ENCODE measurements at places on chromosomes 5 and 9.

GRCh38 chr9:571066-571465 is 270.4 kb upstream of the DMRT1 start:
- DNase-seq = no peak

GRCh38 chr9:22452415-22453010 is 5.9 kb downstream of the DMRTA1 start:
- DNase-seq = peak; percentile 33

- no peak for DNase-seq
These were observed 216.2 kb downstream of the TRIO start for GRCh38 chr5:14359069-14360043.

DNA sequence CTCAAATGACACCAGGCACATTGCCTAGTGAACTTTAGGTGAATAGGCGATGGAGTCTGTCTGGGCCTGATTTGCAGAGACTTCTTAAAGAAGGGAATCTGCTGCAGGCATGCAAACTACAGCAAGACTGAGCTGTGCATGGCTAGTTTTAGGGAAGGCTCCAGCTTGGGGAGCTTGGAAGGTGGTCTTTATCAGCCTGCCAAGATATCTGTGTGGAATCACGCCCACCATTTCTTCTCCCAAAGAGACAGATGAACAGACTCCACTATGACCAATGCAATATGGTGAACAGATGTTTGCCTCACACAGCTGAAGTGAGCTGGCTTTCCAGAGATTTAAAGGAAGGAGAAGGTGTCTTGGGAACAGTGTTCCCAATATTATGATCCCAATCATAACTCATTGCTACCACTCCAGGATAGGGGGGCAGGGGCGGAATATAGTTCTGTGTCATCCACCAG is 129.0 kb upstream of the HMHB1 start:
- no peak for DNase-seq

DNA sequence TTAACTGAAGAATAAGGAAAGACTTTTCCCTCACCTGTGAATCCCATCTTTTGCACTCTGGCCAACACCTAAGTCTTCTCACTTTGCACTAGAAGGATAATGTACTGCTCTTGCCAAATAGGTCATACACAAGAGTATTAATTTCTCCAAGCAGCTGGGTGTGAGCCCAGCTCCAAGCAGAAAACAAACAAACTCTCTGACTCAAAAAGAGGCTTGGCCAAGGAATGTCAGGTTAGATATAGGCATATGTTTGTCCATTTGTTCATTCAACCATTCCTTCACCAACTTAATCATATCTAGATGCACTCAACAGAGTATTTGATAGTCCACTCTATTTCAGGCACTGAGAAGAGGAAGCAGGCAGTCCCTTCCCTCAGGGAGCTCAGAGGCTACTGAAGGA is 84.4 kb downstream of the HTR4 start:
- DNase-seq = no peak

GRCh38 chr9:87725900-87726709 is at the start of gene CTSL:
CTSL (plus strand) TSS chr9:87726119; CDS start chr9:87727604, 1,485 bp downstream.
- peak; percentile 38 for DNase-seq

- DNase-seq = no peak
These were observed 455.8 kb upstream of the PTGER4 start for GRCh38 chr5:40223884-40224402.

- no peak for DNase-seq
These were observed 213.7 kb downstream of the RFK start for GRCh38 chr9:76180541-76180940.

DNA sequence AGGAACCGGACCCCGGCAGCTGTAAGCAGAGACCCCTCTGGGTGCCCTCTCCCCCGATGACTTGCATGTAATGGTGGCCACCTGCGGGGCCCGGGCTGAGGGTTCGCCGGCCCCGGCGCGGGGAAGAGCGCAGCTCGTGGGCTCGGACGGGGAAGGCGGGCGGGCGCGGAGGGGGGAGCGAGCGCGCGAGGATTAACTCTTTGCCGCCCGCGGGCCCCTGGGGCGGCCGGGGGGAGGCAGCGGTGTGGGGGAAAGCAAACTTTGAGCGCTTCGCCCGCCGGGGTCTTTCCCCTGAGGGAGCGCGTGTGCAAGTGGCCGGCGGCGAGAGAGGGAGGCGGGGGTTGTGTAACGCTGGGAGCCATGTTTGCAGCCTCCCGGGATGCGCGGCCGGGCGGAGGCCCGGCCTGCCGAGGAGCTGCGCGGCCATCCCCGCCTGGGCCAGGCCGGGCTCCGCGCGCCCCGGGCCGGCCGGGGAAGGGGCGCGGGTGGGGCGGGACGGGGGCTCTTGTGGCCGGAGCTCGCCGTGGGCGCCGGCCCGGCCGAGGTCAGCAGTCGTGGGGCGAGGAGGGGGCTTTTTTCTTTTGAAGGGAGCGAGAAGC is 547 bp downstream of the ANP32B start:
- peak; percentile 23 for DNase-seq

GRCh38 chr5:139654871-139655491 is 6.8 kb downstream of the CXXC5 start:
- DNase-seq = no peak

DNA sequence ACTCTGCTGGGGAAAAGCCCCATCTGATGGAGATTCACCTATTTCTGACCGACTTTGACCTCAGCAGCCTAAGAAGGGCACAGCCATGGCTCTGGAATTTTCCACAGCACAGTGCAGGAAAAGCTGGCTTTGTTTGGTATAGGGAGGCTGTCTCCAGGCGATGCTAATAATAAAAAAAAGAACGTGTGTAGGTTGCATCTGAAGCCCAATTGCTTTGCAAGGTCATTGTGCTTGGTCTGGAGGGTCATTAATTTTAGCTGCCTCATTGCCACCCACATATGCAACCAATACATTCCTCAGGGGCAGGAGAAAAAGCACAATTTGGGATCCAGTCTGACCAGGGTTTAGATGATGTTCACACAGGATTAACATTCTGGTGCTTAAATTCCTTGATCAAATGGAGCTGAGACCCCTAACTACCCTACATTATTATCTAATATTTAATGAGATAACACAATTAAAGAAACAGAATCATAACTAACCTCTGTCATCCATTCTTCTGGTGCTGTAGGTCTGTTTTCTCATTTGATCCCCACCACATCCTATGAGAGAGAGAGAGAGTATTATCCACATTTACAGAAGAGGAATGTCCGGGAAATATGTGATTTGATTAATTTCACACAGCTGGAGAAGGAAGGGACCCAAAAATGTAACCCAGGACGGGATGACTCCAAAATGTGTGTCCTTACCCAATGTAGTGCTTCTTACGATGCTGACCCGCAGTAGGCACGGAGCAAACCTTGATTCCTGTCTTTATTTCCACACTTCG is 175.9 kb downstream of the RFK start:
- no peak for DNase-seq

GRCh38 chr5:89313804-89314588 is 431.0 kb upstream of the MEF2C start:
- no peak for DNase-seq

GRCh38 chr9:20396509-20396908 is 225.8 kb downstream of the MLLT3 start:
- no peak for DNase-seq

DNA sequence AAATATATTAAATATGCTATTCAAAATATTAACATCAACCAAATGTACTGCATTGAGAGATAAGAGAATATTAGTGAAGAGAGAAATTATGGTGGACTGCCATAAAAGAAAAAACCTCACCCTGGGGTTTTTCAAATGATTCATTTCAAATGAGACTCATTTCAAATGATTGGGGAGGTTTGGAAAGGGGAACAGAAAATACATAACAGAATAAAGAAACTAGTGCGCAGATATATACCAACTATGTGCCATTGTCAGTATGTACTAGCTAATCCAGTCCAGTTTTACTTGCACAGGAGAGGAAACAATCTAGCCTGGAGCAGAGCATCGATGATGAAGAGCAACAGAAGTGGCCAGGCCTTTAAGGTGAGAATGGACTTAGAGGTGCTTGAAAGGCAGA is 651.6 kb upstream of the RORB start:
- DNase-seq = no peak

GRCh38 chr5:2302169-2302568 is 419.4 kb upstream of the IRX4 start:
- no peak for DNase-seq

GRCh38 chr5:7705261-7705660 is 145.7 kb downstream of the CFAP90 start:
- no peak for DNase-seq

DNA sequence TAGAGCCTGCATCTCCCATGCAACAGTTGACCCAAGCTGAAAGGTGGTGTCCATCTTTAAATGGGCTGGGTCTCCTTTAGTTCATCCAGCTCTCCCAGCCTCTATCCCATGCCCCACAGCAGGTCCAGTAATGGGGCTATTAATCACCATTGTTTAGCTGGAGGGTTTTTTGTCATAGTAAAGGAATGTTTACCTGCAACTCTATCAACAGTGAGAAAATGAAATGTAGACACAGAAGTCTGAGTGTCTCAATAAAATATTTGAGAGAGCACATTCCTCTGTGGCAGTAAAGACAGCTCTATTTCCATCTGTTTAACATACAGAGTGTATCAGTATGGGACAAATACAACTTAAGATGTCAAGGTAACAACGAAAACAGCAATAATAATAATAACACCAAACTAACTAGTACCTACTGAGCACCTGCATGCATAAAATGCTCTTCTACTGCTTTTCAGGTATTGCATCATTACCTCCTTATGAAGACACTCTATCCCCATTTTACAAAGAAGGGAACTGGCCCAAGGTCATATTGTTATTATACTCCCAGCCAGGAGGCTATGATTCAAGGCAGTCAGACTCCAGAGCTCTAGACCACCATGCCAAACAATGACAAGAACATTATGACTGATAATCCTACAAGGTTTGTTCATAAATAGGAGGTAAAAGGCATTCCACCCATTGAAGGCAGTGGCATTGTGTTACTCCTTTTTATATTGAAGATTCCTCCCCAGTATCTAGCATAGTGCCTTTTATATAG is 21.0 kb upstream of the C5orf58 start:
- DNase-seq = no peak

DNA sequence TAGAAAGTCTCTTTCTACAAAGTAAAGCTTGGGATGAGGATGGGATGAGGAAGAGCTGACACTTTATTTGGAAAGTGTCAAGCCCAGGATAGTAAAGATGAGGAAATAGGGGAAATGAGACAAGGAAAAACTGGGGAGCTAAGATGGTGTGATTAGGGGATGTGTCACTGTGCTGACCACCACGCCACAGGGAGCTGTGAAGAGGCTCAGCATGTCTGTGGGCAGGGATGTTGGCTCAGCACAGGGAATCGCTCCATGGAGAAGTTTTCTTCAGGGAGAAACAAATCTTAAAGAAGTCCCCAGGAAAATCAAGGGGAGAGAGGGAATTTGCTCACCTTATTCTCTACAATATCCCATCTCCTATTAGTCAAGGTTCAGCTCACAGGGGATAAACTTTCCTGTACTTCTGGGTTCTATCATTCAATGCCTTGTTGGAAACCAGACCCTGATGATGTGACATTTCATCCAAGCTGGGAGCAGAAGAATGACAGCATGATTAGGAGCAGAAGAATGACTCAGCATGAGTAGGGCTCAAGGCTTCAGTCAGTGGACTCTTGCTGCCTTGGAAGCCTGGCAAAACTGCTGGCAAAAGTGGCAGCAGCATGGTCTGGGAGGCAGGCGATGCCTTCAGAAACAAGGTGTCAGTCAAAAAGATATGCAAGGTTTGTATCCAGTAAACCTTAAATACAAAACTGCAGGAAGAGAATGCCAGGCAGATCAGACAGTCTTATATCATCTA is 4.9 kb downstream of the HSPB3 start:
- DNase-seq = no peak

DNA sequence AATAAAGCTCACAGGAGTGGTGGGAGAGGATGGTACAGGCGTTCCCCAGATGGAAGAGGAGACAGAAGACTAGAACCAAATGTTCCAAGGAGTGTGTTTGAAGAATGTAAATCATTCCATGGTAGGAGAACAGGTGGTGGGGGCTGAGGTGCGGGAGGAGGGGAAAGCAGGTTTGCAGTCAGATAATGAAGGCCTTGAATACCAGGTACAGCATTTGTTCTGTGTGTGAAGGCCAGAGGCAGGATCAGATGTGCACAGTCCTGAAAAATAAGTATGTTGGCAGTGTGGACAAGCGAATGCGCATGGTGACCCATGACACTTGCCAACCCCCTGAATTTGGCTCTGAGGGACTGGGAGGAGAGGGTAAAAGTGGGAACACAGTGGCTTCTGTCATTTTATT is 59.9 kb upstream of the ALDH1B1 start:
- no peak for DNase-seq

DNA sequence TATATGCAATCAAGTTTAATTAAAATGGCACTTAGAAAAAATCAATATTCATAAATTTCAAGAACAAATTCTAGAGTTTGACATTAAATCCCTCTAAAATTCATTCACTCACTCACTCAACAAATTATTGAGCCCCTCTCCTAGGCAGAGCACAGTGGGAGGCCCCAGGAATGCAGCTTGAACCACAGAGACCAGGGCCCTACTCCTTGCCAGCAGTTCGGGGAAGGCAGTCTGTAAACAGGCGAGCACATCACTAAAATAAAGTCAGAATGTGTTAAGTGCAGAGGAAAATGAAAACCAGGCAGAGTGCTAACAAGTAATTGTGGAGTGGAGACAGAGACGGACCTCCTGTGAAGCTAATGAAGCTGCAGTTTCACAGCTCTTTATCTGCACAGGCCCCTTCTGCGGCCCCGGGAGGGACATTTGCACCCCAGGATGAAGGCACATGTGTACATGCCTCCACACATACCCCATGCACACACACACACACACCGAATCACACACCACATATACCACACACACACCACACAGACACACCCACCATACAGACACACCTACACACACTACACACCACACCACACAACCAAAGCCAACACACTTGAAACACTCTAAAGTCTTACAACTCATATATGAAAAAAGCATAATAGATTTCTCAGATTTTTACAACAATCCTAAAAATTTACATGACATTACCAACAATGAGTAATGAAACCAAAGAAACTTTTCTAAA is 40.5 kb downstream of the BHMT start:
- DNase-seq = no peak

- no peak for DNase-seq
These were observed 73.1 kb downstream of the HSPA4 start for GRCh38 chr5:133124891-133125290.

- no peak for DNase-seq
These were observed 1.6 kb downstream of the C1QTNF3 start for GRCh38 chr5:34041247-34041972.

GRCh38 chr5:142842994-142843905 is 73.1 kb downstream of the ARHGAP26 start:
- DNase-seq = no peak

DNA sequence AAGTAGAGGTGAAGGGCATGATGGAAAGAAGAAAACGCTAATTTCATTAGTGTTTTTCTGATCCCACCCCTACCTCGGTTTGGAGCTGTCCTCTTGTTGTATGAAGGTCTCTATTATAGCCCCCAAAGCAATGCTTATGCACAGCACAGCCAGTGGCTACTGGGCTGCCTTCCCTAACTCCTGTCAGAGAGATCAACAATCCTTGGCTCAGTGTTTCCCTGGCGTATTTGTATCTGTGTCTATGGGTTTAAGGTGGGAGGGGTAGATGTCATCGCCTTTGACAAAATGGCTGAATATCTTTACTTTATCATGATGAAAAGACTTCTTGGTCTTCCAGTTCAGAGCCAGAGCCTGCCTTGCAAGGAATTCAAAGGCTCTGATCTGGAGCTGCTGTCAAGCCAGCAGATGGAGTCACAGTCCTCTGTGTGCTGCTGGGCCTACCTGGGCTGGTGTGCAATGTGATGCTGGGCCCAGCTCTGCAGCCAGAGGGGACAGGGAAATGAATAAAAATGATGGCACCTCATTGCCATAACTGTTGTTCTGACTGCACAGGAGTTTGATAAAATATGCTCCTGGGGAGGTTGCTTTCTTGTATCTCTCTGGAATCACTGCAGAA is 20.1 kb upstream of the HSPA9 start:
- no peak for DNase-seq

GRCh38 chr9:93071464-93071863 is 13.0 kb downstream of the SUSD3 start:
- no peak for DNase-seq

Data from stimulated activated CD4-positive, alpha-beta T cell treated with anti-CD3 and anti-CD28 coated beads, Interleukin-12 subunit alpha, Interleukin-12 subunit beta, amount 100 ng/mL, for 24 hours (primary cell).